Endothelial cell of umbilical vein (primary cell): ENCODE measurements at places on chromosomes 6 and 20. TPM values are rescaled to one million over a fixed set of nuclear protein-coding genes. Genes with fewer than 3 reads are reported as not detected.

DNA sequence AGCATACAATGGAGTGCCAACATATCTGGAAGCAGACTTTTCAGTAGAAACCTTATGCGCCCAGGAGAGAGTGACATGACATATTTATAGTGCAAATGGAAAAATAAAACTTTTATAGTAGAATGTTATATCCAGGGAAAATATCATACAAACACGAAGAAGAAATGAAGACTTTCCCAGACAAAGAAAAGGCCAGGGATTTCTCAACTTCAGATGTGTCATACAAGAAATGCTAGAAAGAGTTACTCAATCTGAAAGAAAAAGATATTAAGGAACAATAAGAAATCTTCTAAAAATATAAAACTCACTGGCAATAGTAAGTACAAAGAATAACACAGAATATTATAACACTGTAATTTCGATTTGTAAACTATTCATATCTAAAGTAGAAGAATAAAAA lies 1269.3 kb downstream of the GRIK2 start:
- no peak for DNase-seq

- no peak for DNase-seq
Measured at GRCh38 chr20:43178080-43178479, 11.6 kb downstream of the PTPRT start.

DNA sequence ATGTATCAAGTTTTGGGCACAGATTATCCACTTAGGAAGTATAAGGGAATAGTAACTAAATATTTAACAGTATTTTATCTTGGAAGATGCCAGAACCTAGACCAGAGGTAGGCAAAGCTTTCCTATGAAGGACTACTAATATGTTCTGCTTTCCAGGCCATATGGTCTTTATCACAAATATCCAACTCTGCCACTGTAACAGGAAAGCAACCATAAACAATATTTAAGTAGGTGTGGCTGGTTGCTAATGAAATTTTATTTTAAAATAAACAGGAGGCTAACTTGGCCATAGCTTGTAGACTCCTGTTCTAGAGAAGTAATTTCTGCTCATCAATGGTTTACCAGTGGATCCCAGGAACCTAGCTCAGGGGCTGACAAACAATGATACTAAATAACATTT lies 39.4 kb downstream of the NOL7 start:
- DNase-seq: peak; percentile 42

Gene SLC22A7
- polyA plus RNA-seq: not detected in 2 replicates

DNA sequence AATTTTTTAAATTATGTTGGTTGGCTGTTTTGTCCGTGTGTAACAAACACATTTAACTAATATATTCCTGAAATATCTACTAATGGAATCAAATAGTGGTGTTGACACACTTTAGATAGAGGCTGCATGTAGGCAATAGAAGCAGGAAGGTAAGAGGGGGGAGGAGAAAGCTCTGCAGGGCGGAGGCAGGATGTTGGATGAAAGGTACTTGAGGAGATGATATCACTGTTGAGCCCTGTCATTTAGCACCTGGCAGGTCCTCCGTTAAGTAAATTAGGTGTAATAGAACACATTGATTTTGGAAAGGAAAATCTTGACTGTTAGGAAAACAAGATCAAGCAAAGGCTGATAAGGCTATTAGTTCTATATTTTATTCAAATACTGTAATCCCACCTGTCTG lies 618.7 kb downstream of the PKHD1 start:
- no peak for DNase-seq

Gene PAX1
- not detected in 2 replicates for polyA plus RNA-seq

- DNase-seq: peak; percentile 33
Measured at GRCh38 chr20:1291191-1291741, 25.2 kb downstream of the SNPH start.

GRCh38 chr6:157244780-157245179 lies 78.5 kb downstream of the TMEM242 start:
- no peak for DNase-seq

DNA sequence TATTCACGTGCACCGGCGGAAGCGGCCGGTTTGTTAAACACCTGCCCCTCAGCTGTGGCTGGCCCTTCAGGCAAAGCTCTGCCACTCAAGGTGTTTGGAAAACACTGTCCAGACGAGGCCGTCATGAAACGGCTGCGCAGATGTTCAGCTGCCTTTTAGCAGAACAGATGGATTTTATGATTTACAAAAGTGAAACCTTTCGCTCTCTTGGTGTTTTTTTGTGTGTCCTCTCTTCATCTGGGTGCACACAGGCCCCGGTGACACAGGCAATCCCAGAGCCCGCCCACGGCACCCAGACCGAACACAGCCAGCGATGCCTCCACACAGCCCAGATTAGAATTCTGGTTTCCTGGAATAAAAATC lies 397.0 kb downstream of the SMOC2 start:
- no peak for DNase-seq

GRCh38 chr20:43241057-43241702 lies 51.5 kb upstream of the PTPRT start:
- no peak for DNase-seq

Gene BANF2
- not detected in 2 replicates for polyA plus RNA-seq

DNA sequence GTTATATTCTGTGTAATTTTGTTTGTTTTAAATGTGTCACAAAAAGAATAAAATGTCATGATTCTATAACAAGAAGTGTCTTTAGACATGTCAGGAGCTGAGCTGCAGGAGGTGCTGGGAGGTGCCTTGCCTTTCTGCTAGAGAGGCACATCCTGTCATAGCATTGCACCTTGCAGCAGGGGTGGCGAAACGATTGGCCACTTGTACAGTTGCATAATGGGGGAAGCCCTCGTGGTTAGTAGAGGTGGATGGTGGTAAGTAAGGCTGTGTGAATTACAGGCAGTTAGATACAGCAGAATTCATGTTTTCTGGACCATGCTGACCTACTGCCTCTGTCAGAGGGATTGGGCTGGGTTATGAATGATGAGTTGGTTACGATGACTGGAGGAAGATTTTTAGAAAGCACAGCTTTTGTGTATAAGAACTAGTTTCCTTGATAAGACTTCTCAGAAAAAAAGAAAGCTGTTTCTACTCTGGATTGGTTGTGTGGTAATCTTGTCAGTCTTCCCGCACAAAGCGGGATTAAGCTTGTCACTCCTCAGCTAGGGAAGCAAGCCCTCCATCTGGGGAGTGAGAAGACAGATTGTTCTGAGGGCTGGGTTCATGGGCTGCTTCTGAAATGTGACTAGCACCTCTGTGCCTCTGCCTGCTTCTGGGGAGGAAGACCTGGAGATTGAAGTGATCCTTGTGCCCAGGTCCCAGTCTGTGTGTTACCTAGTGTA lies 74.9 kb downstream of the FOXO3 start:
- DNase-seq: no peak

Gene CCN2
- 1,646 and 1,926 TPM in 2 replicates for polyA plus RNA-seq

GRCh38 chr6:35218456-35218855 lies 4.7 kb downstream of the SCUBE3 start:
- DNase-seq: no peak

Gene LAMP5
- 0.10 TPM in 1 of 2 replicates, not detected in the other for polyA plus RNA-seq

Gene MYCT1
- 103 and 110 TPM in 2 replicates for polyA plus RNA-seq

- no peak for DNase-seq
Measured at GRCh38 chr6:84349542-84349941, 122.1 kb upstream of the CEP162 start.

Gene CDH4
- polyA plus RNA-seq: 0.17 and 0.18 TPM in 2 replicates

GRCh38 chr6:6407071-6407741 lies 86.7 kb upstream of the F13A1 start:
- no peak for DNase-seq

- no peak for DNase-seq
Measured at GRCh38 chr6:137625808-137626207, 131.6 kb upstream of the OLIG3 start.

Gene CDSN
- 0.03 TPM in 1 of 2 replicates, not detected in the other for polyA plus RNA-seq

Gene OTOR
- not detected in 2 replicates for polyA plus RNA-seq
